ENCODE measurements at places on chromosomes 4 and X. TPM values are rescaled to one million over a fixed set of nuclear protein-coding genes. Genes with fewer than 3 reads are reported as not detected.
A peak's percentile ranks its signal among the peaks of the same experiment; 100 is the strongest.

The UNC5C gene
- 0.11 TPM for total RNA-seq

GRCh38 chr4:156754832-156755570, 216.6 kb downstream of the PDGFC start:
- H3K36me3 ChIP-seq: no peaks in the 10 kb centered on the region
- H3K4me3 ChIP-seq: no peak overlapping the region
- no peak overlapping the region for H3K27ac ChIP-seq
- DNase-seq: peak; percentile 23
- no peaks in the 10 kb centered on the region for H3K27me3 ChIP-seq

- H3K36me3 ChIP-seq: no peaks in the 10 kb centered on the region
- no peaks in the 10 kb centered on the region for H3K4me1 ChIP-seq
- DNase-seq: no peak
- H3K27ac ChIP-seq: no peak overlapping the region
- H3K27me3 ChIP-seq: no peaks in the 10 kb centered on the region
Observed at GRCh38 chr4:21596521-21596920, 352.1 kb downstream of the KCNIP4 start.

- H3K36me3 ChIP-seq: no peaks in the 10 kb centered on the region
- H3K27me3 ChIP-seq: no peaks in the 10 kb centered on the region
- H3K4me3 ChIP-seq: no peak overlapping the region
- no peak for DNase-seq
- H3K4me1 ChIP-seq: no peaks in the 10 kb centered on the region
Observed at GRCh38 chr4:33080275-33080674, 2360.1 kb downstream of the PCDH7 start.

DNA sequence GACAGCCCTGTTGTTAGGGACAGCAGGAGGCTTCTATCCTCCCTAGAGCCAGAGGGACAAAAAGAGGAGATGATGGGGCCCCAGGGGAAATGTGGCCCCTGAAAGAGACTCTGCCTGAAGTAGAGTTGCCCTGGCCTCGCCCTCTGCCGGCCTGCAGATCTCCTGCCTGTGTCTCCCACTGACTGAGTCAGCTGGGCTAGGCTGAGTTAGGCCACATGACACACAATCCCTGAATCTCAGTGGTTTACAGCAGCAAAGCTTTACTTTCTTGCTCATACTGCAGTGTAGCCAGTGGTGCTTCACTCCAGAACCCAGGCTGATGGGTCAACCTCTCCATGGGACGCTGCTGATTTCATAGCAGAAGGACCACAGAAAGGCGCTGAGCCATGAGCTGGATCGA, 23.5 kb downstream of the DRD5 start:
- no peak overlapping the region for H3K27ac ChIP-seq
- H3K36me3 ChIP-seq: no peaks in the 10 kb centered on the region
- no peak overlapping the region for H3K4me3 ChIP-seq
- H3K4me1 ChIP-seq: no peaks in the 10 kb centered on the region

GRCh38 chr4:90876296-90876695, 749.1 kb downstream of the CCSER1 start:
- no peaks in the 10 kb centered on the region for H3K27me3 ChIP-seq
- no peaks in the 10 kb centered on the region for H3K36me3 ChIP-seq

The VCX gene
- total RNA-seq: not detected

- H3K27ac ChIP-seq: no peak overlapping the region
- peaks cover 6% of the 10 kb centered on the region for H3K4me1 ChIP-seq
- peaks cover 44% of the 10 kb centered on the region for H3K36me3 ChIP-seq
- H3K4me3 ChIP-seq: no peak overlapping the region
- no peak for DNase-seq
Observed at GRCh38 chrX:2487366-2487765, 13.4 kb downstream of the DHRSX start.

The APELA gene
- 16.5 TPM for total RNA-seq

GRCh38 chr4:26590639-26591038, 6.8 kb downstream of the TBC1D19 start:
- H3K27me3 ChIP-seq: no peaks in the 10 kb centered on the region
- H3K4me3 ChIP-seq: no peak overlapping the region
- no peak for DNase-seq
- no peak overlapping the region for H3K27ac ChIP-seq
- H3K4me1 ChIP-seq: no peaks in the 10 kb centered on the region

DNA sequence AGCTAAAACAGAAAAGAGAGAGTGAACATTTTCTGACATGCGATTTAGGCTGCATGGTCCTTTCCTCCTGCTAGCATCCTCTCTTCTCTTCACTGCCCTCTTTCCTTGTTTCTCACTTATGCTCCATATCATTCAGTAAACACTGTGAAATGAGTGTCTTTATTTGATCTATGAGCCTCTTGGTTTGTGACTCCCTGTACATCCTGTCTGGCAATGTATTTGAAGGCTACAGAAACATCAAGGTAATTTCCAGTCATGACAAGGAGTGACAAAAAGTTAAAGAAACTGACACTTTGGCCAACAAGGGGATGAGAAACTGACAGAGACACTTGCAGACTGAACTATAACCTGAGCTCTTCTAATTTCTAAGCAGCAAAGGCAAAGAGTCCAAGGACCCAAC, 8.7 kb downstream of the FTHL17 start:
- H3K4me3 ChIP-seq: no peak overlapping the region
- H3K27me3 ChIP-seq: peaks cover 4% of the 10 kb centered on the region
- no peaks in the 10 kb centered on the region for H3K4me1 ChIP-seq
- no peaks in the 10 kb centered on the region for H3K36me3 ChIP-seq
- H3K27ac ChIP-seq: no peak overlapping the region

DNA sequence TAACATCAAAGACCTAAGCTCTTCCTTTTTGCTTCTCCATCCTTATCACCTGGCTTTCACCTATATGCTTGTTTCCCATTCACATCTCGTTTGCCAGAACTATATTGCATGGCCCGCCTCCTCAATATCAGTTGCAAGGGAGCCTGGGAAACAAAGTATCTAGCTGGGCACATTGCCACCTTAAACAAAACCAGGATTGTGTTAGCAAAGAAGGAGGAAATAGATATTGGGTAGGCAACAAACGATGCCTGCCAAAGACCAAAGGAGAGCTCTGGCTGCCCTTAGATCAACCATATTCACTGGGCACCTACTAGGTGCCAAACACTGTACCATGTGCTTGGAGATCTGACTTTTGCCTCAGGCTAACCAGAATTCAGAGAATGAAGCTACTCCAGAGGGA, 107.5 kb downstream of the GRIA3 start:
- no peak overlapping the region for H3K4me3 ChIP-seq
- no peak overlapping the region for H3K27ac ChIP-seq
- no peaks in the 10 kb centered on the region for H3K27me3 ChIP-seq
- DNase-seq: no peak
- H3K4me1 ChIP-seq: no peaks in the 10 kb centered on the region

GRCh38 chr4:33058998-33059397, 2338.8 kb downstream of the PCDH7 start:
- H3K4me1 ChIP-seq: peaks cover 5% of the 10 kb centered on the region
- no peak overlapping the region for H3K4me3 ChIP-seq
- no peaks in the 10 kb centered on the region for H3K36me3 ChIP-seq
- no peaks in the 10 kb centered on the region for H3K27me3 ChIP-seq
- no peak for DNase-seq

GRCh38 chr4:109229028-109229427, 73.4 kb downstream of the COL25A1 start:
- no peaks in the 10 kb centered on the region for H3K4me1 ChIP-seq
- H3K27me3 ChIP-seq: no peaks in the 10 kb centered on the region
- H3K36me3 ChIP-seq: no peaks in the 10 kb centered on the region

- H3K4me3 ChIP-seq: no peak overlapping the region
- peaks cover 16% of the 10 kb centered on the region for H3K36me3 ChIP-seq
- no peak for DNase-seq
- H3K27me3 ChIP-seq: no peaks in the 10 kb centered on the region
- no peak overlapping the region for H3K27ac ChIP-seq
Observed at GRCh38 chr4:1890979-1891570, 19.9 kb downstream of the NSD2 start.

The ELOVL6 gene
- total RNA-seq: 55.3 TPM

DNA sequence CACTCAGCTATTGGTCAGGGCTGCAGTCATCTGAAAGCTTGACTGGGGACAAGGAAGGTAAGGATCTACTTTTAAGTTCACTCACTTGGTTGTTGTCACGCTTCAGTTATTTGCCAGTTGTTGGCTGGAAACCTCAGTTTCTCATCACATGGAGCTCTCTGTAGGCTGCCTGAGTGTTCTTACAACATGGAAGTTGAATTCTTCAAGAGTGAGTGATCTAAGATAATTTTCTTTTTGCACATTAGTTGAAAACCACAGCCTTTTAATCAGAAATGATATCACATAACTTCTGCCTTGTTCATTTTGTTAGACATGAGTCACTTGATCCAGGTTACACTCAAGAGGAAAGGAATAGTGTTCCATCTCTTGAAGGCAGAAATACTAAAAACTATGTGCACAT, 552.7 kb downstream of the RAPGEF2 start:
- no peak for DNase-seq
- no peak overlapping the region for H3K4me3 ChIP-seq
- H3K27ac ChIP-seq: no peak overlapping the region
- H3K36me3 ChIP-seq: no peaks in the 10 kb centered on the region
- H3K27me3 ChIP-seq: no peaks in the 10 kb centered on the region
- no peaks in the 10 kb centered on the region for H3K4me1 ChIP-seq

The HAND2 gene
- 22.7 TPM for total RNA-seq

DNA sequence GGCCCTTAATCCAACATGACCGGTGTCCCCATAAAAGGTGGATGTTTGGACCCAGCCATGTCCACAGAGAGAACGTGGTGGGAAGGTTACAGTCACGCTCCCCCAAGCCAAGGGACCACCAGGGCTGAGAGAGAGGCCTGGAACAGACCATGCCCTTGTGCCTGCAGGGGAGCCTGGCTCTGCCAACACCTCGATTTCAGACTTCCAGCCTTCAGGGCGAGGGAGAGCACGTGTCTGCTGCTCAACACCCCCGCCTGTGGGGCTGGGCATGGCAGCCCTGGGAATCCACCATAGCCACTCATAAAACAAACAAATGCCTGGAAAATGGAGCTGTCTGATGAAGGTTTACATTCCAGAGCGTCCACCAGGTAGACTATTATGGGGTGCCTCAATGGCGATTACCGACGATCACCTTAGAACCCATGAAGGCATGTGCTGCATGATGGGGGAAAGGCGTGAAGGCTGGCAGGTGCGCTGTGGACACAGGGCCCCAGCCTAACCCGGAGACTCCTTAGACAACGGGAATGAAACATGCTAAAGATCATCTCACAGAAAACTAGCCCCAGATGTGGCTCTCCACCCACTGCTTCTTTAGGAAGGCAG, 42.3 kb upstream of the HMX1 start:
- H3K36me3 ChIP-seq: no peaks in the 10 kb centered on the region
- H3K27me3 ChIP-seq: peaks cover 5% of the 10 kb centered on the region
- DNase-seq: no peak

- peak overlapping the region; percentile 43 for H3K4me3 ChIP-seq
- peaks cover 29% of the 10 kb centered on the region for H3K27me3 ChIP-seq
- DNase-seq: no peak
- H3K27ac ChIP-seq: no peak overlapping the region
Observed at GRCh38 chrX:16946971-16947562, 609 bp downstream of the REPS2 start.

GRCh38 chrX:66731398-66731797, 92.5 kb upstream of the EDA2R start:
- H3K4me1 ChIP-seq: no peaks in the 10 kb centered on the region
- peak; percentile 35 for DNase-seq
- H3K27ac ChIP-seq: no peak overlapping the region
- H3K4me3 ChIP-seq: no peak overlapping the region
- H3K36me3 ChIP-seq: no peaks in the 10 kb centered on the region

- peaks cover 62% of the 10 kb centered on the region for H3K36me3 ChIP-seq
- no peak overlapping the region for H3K4me3 ChIP-seq
- H3K27me3 ChIP-seq: no peaks in the 10 kb centered on the region
Observed at GRCh38 chrX:47215291-47215900, 3.1 kb upstream of the CDK16 start.

DNA sequence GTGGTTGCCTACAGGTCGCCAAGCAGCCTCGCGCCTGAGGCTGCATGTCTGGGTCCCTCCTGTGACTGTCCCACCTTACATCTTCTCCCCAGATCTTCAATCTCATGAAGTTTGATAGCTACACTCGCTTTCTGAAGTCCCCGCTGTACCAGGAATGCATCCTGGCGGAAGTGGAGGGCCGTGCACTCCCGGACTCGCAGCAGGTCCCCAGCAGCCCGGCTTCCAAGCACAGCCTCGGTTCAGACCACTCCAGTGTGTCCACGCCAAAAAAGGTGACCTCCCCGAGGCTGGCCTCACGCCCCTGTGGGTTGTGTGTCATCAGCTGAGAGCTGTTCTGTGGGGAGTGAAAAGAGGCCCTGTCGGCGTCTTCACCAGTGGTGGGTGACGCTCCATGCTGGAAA, 24.9 kb upstream of the HGFAC start:
- peaks cover 12% of the 10 kb centered on the region for H3K36me3 ChIP-seq
- no peaks in the 10 kb centered on the region for H3K27me3 ChIP-seq

- peak overlapping the region; percentile 53 for H3K4me3 ChIP-seq
- H3K27ac ChIP-seq: peak overlapping the region; percentile 77
- H3K36me3 ChIP-seq: no peaks in the 10 kb centered on the region
- no peaks in the 10 kb centered on the region for H3K27me3 ChIP-seq
- H3K4me1 ChIP-seq: peaks cover 36% of the 10 kb centered on the region
Observed at GRCh38 chr4:152352622-152353116, 183.2 kb downstream of the FBXW7 start.

The HSD17B11 gene
- 5.5 TPM for total RNA-seq

- H3K27me3 ChIP-seq: no peaks in the 10 kb centered on the region
- no peaks in the 10 kb centered on the region for H3K4me1 ChIP-seq
- no peak overlapping the region for H3K4me3 ChIP-seq
- no peaks in the 10 kb centered on the region for H3K36me3 ChIP-seq
- no peak for DNase-seq
Observed at GRCh38 chr4:53130896-53131561, 234.8 kb downstream of the SCFD2 start.

DNA sequence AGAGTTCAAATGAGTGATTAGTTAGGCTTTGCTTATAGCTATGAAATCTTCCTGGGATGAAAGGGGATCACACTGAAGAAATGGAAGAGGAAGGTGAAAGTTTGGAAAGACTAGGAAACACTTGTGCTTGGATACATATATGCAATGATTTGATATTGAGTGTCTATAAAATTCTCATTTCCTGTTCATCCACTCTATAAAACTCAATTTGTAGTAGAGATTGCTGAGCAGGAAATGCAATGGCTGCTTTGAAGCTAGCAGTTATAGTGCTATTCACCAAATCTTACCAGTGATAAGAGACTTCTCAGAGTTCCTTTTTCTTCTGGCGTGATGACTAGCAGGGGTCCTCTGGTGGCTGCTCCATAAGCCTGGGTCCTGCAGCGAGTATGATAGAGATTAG, 128.1 kb upstream of the HPF1 start:
- DNase-seq: peak; percentile 28
- no peaks in the 10 kb centered on the region for H3K36me3 ChIP-seq
- H3K4me3 ChIP-seq: no peak overlapping the region
- H3K27me3 ChIP-seq: no peaks in the 10 kb centered on the region
- H3K27ac ChIP-seq: no peak overlapping the region
- H3K4me1 ChIP-seq: peaks cover 6% of the 10 kb centered on the region
